Osteocyte (in vitro differentiated cells): ENCODE measurements at places on chromosomes 13 and 19. TPM values are rescaled to one million over a fixed set of nuclear protein-coding genes. Genes with fewer than 3 reads are reported as not detected.

CYP2A6 gene
- not detected in 2 replicates for total RNA-seq

DNA sequence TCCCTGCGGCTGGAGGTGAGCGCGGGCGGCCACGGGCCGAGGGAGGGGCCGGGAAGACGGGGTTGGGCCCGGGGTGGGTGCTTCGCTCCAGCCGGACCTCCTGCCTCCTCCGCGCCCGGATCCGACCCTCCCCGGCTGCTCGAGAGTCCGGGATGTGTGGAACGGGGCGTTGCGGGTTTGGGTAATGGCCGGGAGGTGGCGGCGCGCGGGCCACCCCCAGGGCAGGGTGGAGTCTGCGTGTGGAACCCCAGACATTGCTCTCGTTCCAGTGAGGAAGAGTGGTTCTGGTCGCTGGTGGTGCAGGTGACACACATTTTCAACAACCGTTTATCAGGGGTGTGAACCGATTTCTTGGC, 38.8 kb downstream of the ARHGEF7 start:
- H3K4me1 ChIP-seq: peaks cover 39% of the 10 kb centered on the region
- H3K36me3 ChIP-seq: peaks cover 2% of the 10 kb centered on the region
- H3K27ac ChIP-seq: peak overlapping the region; percentile 94
- no peak for DNase-seq
- H3K4me3 ChIP-seq: peak overlapping the region; percentile 86

GRCh38 chr13:80342471-80343371, 1.8 kb upstream of the SPRY2 start:
- no peaks in the 10 kb centered on the region for H3K27me3 ChIP-seq
- H3K4me1 ChIP-seq: peaks cover 24% of the 10 kb centered on the region
- H3K27ac ChIP-seq: peak overlapping the region; percentile 96
- H3K4me3 ChIP-seq: peak overlapping the region; percentile 80
- DNase-seq: peak; percentile 95

DNA sequence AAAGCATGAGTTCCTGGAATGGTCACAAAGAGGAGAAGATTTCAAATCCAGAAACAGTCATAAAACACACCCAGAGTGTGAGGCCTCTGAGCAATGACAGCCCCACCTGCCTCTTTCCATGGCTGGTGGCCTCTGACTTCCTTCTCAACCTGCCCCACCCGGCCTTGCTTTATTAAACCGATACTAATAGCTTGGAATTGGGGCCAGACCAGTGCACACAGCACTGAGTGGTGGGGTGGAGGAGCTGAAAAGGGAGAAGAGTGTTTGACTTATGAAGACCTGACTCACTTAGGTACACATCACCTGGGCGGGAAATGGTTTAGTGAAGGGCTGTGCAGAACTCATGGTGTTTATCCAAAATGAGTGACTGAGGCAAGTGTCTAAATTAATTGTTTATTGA, 20.7 kb upstream of the CEACAM6 start:
- no peak for DNase-seq
- H3K27me3 ChIP-seq: peaks cover 14% of the 10 kb centered on the region
- no peak overlapping the region for H3K4me3 ChIP-seq
- no peaks in the 10 kb centered on the region for H3K4me1 ChIP-seq
- no peak overlapping the region for H3K27ac ChIP-seq
- H3K36me3 ChIP-seq: no peaks in the 10 kb centered on the region

- H3K27me3 ChIP-seq: no peaks in the 10 kb centered on the region
- peaks cover 9% of the 10 kb centered on the region for H3K36me3 ChIP-seq
- no peak for DNase-seq
- H3K27ac ChIP-seq: no peak overlapping the region
These were observed 13.0 kb downstream of the WDR62 start for GRCh38 chr19:36067681-36068080.

DNA sequence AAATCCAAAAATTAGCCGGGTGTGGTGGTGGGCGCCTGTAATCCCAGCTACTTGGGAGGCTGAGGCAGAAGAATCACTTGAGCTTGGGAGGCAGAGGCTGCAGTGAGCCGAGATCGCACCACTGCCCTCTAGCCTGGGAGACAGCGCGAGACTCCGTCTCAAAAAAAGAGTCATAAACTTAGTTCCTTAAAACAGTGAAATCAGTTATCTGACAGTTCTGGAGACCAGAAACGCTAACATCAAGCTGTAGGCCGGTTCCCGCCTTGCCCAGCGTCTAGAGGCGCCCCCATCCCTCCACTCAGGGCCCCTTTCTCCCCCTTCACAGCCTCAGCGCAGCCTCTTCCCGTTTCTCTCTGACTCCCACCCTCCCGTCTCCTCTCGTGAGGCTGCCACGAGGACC, 11.9 kb downstream of the ADAT3 start:
- no peaks in the 10 kb centered on the region for H3K27me3 ChIP-seq
- H3K4me1 ChIP-seq: peaks cover 1% of the 10 kb centered on the region
- H3K4me3 ChIP-seq: no peak overlapping the region
- no peak for DNase-seq
- H3K36me3 ChIP-seq: peaks cover 15% of the 10 kb centered on the region
- H3K27ac ChIP-seq: no peak overlapping the region

DNA sequence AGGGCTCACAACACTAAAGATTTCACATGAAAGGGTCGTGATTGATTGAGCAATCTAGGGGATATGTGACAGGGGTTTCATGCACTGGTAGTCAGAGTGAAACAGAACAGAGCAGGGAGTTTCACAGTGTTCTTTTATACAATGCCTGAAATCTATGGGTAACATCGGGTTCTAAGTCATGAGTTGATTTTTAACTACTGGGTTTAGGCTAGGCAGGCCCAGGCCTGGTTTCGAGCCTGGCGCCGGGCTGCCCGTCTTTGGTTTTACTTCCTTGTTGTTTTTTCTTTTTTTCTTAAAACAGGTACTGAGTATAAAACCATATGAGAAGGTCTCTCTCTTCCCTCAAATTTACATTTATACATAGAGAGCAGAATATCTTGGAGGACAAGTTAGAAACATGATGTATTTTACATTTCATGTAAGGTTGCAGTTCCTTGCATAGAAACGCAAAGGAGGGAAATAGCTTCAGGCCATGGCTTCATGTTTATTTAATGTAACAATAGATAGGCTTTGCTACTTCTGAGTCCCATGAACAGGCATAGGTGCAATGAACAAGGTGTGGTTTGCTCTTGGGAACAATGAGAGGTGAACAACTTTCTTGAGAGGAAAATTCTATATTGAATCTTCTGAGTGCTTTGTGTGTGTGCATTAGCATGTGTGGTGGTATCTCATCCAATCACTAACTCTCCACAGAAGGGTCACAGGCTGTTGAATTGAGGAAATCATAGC, 128.9 kb upstream of the RXFP2 start:
- H3K4me3 ChIP-seq: no peak overlapping the region
- no peak overlapping the region for H3K27ac ChIP-seq
- no peaks in the 10 kb centered on the region for H3K4me1 ChIP-seq
- H3K27me3 ChIP-seq: no peaks in the 10 kb centered on the region
- H3K36me3 ChIP-seq: no peaks in the 10 kb centered on the region

- H3K36me3 ChIP-seq: no peaks in the 10 kb centered on the region
- H3K27me3 ChIP-seq: no peaks in the 10 kb centered on the region
- H3K4me1 ChIP-seq: peaks cover 16% of the 10 kb centered on the region
- peak overlapping the region; percentile 88 for H3K27ac ChIP-seq
These were observed 704.7 kb downstream of the DIAPH3 start for GRCh38 chr13:59458908-59459579.

IZUMO4 gene
- total RNA-seq: 3.8 and 4.8 TPM in 2 replicates

- H3K4me1 ChIP-seq: no peaks in the 10 kb centered on the region
- no peaks in the 10 kb centered on the region for H3K36me3 ChIP-seq
- no peak overlapping the region for H3K27ac ChIP-seq
- no peak for DNase-seq
- H3K27me3 ChIP-seq: peaks cover 36% of the 10 kb centered on the region
- no peak overlapping the region for H3K4me3 ChIP-seq
These were observed 388.9 kb upstream of the DACH1 start for GRCh38 chr13:72255908-72256307.

- no peak overlapping the region for H3K4me3 ChIP-seq
- DNase-seq: no peak
- no peak overlapping the region for H3K27ac ChIP-seq
- H3K36me3 ChIP-seq: peaks cover 22% of the 10 kb centered on the region
- H3K4me1 ChIP-seq: no peaks in the 10 kb centered on the region
These were observed 92.5 kb downstream of the TUBGCP3 start for GRCh38 chr13:112495465-112495864.

DNA sequence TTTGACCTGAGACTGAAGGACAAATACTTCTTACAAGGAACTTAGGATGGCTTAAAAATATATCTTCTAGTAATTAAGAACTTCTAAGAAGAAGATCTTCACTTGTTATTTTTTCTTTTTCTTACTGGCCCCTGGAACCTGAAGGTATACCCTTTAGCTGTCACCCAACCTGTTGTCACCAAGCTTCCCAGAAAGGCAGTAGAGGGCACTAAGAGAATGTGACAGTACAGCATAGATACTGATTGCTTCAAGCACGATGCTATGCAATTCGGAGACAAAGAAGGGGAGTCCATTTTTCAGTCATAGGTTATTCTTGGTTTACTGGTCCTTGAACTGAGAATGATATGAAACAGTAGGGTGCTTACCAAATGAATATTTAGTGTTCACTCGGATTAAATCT, 208.3 kb upstream of the PCDH9 start:
- H3K27me3 ChIP-seq: no peaks in the 10 kb centered on the region
- H3K36me3 ChIP-seq: no peaks in the 10 kb centered on the region
- H3K4me1 ChIP-seq: no peaks in the 10 kb centered on the region
- no peak for DNase-seq

LGALS4 gene
- total RNA-seq: 0.31 TPM in 1 of 2 replicates, not detected in the other

KLK15 gene
- total RNA-seq: not detected in 2 replicates

DNA sequence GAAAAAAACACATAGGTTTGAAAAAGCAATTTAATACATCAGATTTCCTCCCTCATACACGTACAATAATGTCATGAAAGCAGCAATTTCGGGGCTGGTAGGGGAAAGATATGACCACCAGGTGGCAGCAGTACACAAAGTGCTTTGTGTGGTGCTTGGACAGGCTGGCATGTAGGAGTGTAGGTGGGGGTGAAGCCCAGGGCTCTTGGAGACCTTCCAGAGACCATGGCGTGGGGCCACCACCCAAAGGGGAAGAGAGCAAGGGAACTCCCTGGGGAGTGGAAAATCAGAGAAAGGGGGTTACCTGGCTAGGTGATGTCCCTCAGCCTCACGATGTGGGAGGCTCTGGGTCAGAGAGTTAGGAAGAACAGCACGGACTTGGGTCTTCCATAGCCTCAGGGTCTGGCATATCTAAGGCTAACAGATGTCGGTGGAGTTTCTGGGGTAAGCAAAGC, 11.8 kb upstream of the CCNA1 start:
- H3K27me3 ChIP-seq: peaks cover 53% of the 10 kb centered on the region
- peaks cover 8% of the 10 kb centered on the region for H3K4me1 ChIP-seq
- DNase-seq: peak; percentile 88
- no peak overlapping the region for H3K4me3 ChIP-seq
- H3K27ac ChIP-seq: no peak overlapping the region

DNA sequence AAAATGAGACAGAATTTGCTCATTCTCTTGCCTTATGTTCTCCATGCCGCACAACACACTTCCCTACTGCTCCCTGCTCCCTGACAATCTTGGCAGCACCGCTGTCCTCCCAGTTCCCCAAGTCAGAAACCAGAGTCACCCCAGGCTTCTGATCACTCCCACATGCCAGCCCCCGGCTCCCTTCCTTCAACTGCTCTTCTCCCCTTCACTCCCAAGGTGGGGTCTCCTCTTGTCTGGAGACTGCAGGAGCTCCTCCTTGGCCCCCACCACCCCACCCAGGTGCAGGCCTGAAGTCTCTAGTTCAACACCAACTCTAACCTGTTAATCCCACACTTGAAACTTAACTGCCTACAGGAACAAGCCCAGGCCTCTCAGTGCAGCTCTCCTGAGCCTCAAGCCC, 16.8 kb upstream of the AKAP8 start:
- no peaks in the 10 kb centered on the region for H3K27me3 ChIP-seq
- no peak overlapping the region for H3K27ac ChIP-seq
- H3K36me3 ChIP-seq: peaks cover 39% of the 10 kb centered on the region
- DNase-seq: no peak

SULT2B1 gene
- total RNA-seq: not detected in 2 replicates

GRCh38 chr19:15237759-15238638, 5.8 kb upstream of the EPHX3 start:
- H3K36me3 ChIP-seq: peaks cover 35% of the 10 kb centered on the region
- no peaks in the 10 kb centered on the region for H3K27me3 ChIP-seq
- DNase-seq: no peak
- H3K4me1 ChIP-seq: no peaks in the 10 kb centered on the region
- no peak overlapping the region for H3K27ac ChIP-seq
- no peak overlapping the region for H3K4me3 ChIP-seq

- H3K27me3 ChIP-seq: no peaks in the 10 kb centered on the region
- DNase-seq: peak; percentile 96
- H3K27ac ChIP-seq: peak within 1 kb of the TSS; percentile 100
- peaks cover 11% of the 10 kb centered on the region for H3K4me1 ChIP-seq
These were observed at the start of gene ZNF738 for GRCh38 chr19:21358768-21359451. Gene ZNF738, plus strand, starts transcription at chr19:21359000. Its CDS starts 141 bp downstream, at chr19:21359141.

GRCh38 chr19:7000333-7000732, 20.9 kb downstream of the MBD3L2B start:
- DNase-seq: no peak
- no peak overlapping the region for H3K4me3 ChIP-seq
- no peaks in the 10 kb centered on the region for H3K36me3 ChIP-seq
- no peaks in the 10 kb centered on the region for H3K4me1 ChIP-seq

- no peaks in the 10 kb centered on the region for H3K27me3 ChIP-seq
- no peak for DNase-seq
- peaks cover 20% of the 10 kb centered on the region for H3K36me3 ChIP-seq
- peaks cover 14% of the 10 kb centered on the region for H3K4me1 ChIP-seq
- H3K4me3 ChIP-seq: no peak overlapping the region
- H3K27ac ChIP-seq: no peak overlapping the region
These were observed 131.5 kb upstream of the MCF2L start for GRCh38 chr13:112837371-112838037.

DNA sequence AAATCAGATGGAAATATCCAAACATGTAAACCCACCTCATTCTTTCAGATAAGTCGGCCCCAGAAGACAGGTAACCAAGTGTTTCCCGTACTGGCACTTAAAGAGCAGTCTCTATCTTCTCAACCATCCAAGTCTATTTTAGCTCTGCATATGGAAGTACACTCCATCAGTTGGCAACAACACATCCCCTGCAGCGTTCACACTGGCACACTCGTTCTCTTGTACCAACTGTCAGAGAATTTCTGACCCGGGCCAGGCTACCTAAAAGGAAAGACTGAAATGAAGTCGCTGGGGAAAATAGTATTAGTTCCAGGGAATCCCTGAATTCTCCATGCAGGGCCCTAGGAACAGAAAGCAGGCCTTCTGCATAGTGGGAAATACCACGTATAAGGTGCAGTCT, 109.3 kb downstream of the RXFP2 start:
- no peak overlapping the region for H3K27ac ChIP-seq
- H3K36me3 ChIP-seq: no peaks in the 10 kb centered on the region
- H3K4me1 ChIP-seq: peaks cover 9% of the 10 kb centered on the region

DNA sequence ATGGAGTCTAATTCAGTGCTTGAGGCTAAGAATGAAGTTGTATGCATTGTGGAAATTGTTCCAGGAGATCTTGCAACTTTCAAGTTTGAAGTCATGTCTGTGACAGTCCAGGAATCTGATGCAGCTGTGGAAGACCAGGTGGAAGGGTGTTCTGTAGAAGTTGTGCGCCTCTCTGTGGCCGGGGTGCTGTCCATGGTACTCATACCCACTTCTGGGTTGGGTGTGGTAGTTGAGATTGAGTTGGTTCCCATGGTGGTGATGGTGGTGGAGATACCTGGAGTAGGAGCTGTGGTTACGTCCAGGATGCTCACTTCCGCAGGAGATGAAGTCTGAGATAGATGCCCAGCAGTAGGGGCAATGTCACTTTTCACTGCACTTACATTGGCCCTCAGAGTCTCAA, 44.3 kb downstream of the MUC16 start:
- H3K36me3 ChIP-seq: no peaks in the 10 kb centered on the region
- H3K4me3 ChIP-seq: no peak overlapping the region
- no peak overlapping the region for H3K27ac ChIP-seq
- H3K27me3 ChIP-seq: no peaks in the 10 kb centered on the region
- H3K4me1 ChIP-seq: no peaks in the 10 kb centered on the region

MAMSTR gene
- 1.3 and 1.8 TPM in 2 replicates for total RNA-seq

LMTK3 gene
- total RNA-seq: 0.32 and 0.39 TPM in 2 replicates
